ENCODE measurements at places on chromosomes 6 and 20.

DNA sequence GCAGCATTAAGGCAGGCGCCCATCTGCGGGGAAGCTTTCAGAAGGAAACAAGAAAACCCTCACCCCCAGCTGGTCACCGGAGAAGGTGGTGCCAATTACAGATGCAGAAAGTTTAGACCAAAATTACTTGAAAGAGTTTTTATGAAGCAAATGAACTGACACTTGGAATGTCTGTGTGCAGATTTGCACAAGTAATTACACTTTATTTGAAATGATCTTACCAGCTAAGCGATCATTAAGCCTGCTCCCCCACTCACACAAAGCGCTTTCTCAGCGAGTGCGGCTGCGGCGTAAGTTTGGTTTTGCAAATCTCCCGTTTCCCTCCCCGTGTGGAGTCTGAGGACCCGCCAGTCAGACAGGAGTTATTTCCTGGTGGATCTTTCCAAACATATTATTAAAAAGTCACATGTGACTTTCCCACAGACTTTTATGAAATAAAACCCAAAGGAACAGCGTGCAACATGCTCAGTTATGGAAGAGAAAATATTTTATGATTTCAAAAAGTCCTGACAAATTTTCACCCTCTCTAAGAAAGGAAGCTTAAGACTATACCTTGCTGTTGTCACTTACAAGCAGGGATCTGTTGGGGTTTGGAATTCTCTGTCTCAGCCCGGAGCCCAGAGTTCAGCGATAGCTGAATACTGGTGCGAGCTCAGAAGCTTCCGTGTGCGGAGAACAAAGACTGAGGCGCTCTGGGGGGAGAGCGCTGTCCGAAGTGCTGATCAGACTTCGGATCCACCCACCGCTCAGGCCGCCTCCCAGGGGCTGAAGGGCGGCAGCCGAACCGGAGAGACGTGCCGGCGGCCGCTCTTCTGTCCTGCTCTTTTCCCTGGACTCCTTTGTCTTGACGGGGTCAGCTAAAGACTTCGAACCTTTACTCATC, 2.7 kb upstream of the MYT1 start:
- H3K27me3 ChIP-seq = peaks cover 59% of the 10 kb centered on the region
- DNase-seq = peak; percentile 48
- no peak overlapping the region for H3K4me3 ChIP-seq
- H3K27ac ChIP-seq = no peak overlapping the region
- no peaks in the 10 kb centered on the region for H3K4me1 ChIP-seq
- H3K36me3 ChIP-seq = no peaks in the 10 kb centered on the region

- H3K36me3 ChIP-seq = peaks cover 16% of the 10 kb centered on the region
- peaks cover 19% of the 10 kb centered on the region for H3K4me1 ChIP-seq
- H3K27me3 ChIP-seq = peaks cover 64% of the 10 kb centered on the region
- H3K4me3 ChIP-seq = no peak overlapping the region
- no peak overlapping the region for H3K27ac ChIP-seq
- no peak for DNase-seq
Measured at GRCh38 chr20:21395051-21395665, 2.2 kb downstream of the NKX2-4 start.

- no peak overlapping the region for H3K4me3 ChIP-seq
- peaks cover 12% of the 10 kb centered on the region for H3K27me3 ChIP-seq
- H3K27ac ChIP-seq = no peak overlapping the region
- DNase-seq = no peak
- H3K4me1 ChIP-seq = no peaks in the 10 kb centered on the region
Measured at GRCh38 chr6:167579806-167580618, 246.7 kb upstream of the AFDN start.

DNA sequence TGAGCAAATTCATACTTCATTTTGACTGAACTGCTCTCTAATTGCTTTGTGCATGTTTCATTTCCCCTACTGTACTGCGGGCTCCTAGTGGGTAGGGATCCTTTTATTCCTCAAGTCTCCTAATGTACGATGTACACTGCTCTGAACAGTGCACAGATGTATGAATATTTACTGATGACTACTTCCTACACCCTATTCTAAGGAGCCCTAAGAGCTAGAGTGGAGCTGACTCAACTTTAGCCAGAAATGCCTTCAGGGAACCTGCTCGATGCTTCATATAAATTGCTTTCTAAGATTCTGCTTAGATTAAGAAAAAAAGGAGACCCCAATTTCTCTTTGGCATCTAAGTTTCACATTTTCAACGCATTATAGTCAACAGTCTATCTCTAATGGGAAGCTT, 47.6 kb upstream of the SPDEF start:
- peaks cover 20% of the 10 kb centered on the region for H3K4me1 ChIP-seq
- no peak overlapping the region for H3K4me3 ChIP-seq
- H3K27me3 ChIP-seq = no peaks in the 10 kb centered on the region

- no peaks in the 10 kb centered on the region for H3K27me3 ChIP-seq
- DNase-seq = no peak
- no peaks in the 10 kb centered on the region for H3K4me1 ChIP-seq
- H3K27ac ChIP-seq = no peak overlapping the region
- no peak overlapping the region for H3K4me3 ChIP-seq
Measured at GRCh38 chr6:81376745-81377144, 375.7 kb downstream of the TENT5A start.

DNA sequence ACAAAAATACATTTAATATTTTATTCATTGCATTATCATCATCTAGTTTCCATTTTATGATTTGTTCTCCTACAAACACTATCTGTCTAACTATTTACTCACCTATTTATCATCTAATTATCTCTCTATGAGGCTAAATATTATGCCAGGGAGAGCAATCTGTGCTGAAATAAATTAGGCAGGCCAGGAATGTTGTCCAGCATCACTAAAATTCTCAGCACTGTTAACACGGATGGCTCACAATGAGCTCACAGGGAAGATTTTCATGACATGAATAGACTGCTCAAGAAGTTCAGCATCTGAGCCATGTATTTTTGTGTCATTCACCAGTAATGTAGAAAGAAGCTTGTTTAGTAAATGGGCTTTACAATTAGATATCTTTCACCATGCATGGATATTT, 1277.2 kb downstream of the GRIK2 start:
- no peak for DNase-seq
- no peak overlapping the region for H3K4me3 ChIP-seq
- no peaks in the 10 kb centered on the region for H3K27me3 ChIP-seq
- no peak overlapping the region for H3K27ac ChIP-seq
- H3K36me3 ChIP-seq = no peaks in the 10 kb centered on the region

GRCh38 chr6:108872575-108872974, 24.4 kb downstream of the ARMC2 start:
- H3K27ac ChIP-seq = peak overlapping the region; percentile 42
- H3K4me1 ChIP-seq = peaks cover 42% of the 10 kb centered on the region
- H3K27me3 ChIP-seq = peaks cover 2% of the 10 kb centered on the region
- no peak overlapping the region for H3K4me3 ChIP-seq
- H3K36me3 ChIP-seq = peaks cover 22% of the 10 kb centered on the region

- H3K27me3 ChIP-seq = no peaks in the 10 kb centered on the region
- no peak overlapping the region for H3K27ac ChIP-seq
- no peak for DNase-seq
- H3K36me3 ChIP-seq = no peaks in the 10 kb centered on the region
- no peak overlapping the region for H3K4me3 ChIP-seq
Measured at GRCh38 chr6:115554060-115554459, 506.6 kb downstream of the FRK start.

DNA sequence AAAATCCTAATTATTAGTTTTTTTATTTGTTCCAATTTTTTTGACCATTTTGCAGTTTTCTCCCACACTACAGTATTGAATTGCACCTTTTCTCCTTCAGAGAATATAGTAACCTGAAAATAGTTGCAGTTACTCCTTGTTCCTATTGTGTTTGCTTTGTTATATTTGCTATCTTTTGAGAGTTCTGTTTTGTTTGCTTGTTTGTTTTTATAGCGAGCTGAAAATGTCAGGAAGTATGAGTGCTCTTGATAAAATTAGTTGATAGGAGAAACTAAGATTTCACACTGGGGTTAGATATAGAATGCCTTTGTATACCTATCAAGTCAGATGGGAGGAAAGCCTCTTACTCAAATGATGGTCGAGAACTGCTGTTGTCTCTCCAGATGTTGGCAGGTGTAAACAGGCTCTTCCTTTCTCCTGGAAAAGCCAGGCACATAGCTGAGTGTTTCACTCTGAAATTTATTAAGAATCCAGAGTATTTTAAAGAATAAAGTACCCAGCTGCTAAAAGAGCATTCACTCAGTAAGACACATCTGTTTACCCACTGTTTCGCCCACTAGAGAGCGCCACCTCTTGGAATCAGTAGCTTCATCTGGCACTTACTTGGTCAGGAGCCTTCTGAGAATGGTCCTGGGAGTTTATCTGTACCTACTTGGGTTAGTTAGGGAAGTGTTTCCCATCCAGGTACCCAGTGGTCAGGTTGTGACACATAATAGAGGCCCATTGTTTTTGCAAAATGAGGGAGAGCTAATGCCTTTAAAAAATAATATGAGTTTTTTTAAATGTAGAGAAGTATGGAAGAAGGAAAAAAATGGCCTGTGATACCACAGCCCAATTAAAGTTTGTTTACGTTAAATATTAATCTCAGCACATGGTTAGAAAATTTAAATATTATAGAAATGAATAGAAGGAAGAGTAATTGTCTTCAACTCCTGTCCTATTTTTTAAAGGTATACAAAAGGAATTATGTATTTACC, 11.2 kb downstream of the NT5DC1 start:
- no peak overlapping the region for H3K4me3 ChIP-seq
- H3K36me3 ChIP-seq = peaks cover 52% of the 10 kb centered on the region
- peak; percentile 47 for DNase-seq
- H3K27me3 ChIP-seq = no peaks in the 10 kb centered on the region
- H3K27ac ChIP-seq = no peak overlapping the region
- peaks cover 2% of the 10 kb centered on the region for H3K4me1 ChIP-seq

DNA sequence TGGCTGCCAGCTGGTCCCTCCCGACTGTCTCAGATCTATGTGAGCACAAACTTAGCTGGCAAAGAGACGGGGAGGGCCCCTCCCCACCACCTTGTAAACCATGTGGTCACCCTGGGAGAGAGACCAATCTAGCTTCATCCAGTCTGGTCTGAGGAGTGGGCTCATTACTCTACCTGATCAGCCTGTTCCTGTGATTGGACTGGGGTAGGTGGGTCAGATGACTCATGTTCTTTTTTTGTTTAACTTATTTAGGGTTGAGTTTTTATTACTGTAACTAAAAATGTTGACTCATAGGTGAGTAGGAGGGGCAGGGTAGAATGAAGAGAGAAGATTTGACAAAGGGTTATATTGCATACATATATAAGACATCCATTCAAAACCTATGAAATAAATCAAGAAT, 4.7 kb downstream of the GSTA4 start:
- DNase-seq = peak; percentile 53
- H3K27me3 ChIP-seq = peaks cover 16% of the 10 kb centered on the region
- H3K4me1 ChIP-seq = peaks cover 60% of the 10 kb centered on the region
- peak overlapping the region; percentile 87 for H3K27ac ChIP-seq
- H3K4me3 ChIP-seq = peak overlapping the region; percentile 1

- no peak overlapping the region for H3K27ac ChIP-seq
- H3K36me3 ChIP-seq = no peaks in the 10 kb centered on the region
- no peak for DNase-seq
- no peak overlapping the region for H3K4me3 ChIP-seq
- peaks cover 10% of the 10 kb centered on the region for H3K4me1 ChIP-seq
Measured at GRCh38 chr6:11700118-11700718, 78.4 kb downstream of the ADTRP start.

DNA sequence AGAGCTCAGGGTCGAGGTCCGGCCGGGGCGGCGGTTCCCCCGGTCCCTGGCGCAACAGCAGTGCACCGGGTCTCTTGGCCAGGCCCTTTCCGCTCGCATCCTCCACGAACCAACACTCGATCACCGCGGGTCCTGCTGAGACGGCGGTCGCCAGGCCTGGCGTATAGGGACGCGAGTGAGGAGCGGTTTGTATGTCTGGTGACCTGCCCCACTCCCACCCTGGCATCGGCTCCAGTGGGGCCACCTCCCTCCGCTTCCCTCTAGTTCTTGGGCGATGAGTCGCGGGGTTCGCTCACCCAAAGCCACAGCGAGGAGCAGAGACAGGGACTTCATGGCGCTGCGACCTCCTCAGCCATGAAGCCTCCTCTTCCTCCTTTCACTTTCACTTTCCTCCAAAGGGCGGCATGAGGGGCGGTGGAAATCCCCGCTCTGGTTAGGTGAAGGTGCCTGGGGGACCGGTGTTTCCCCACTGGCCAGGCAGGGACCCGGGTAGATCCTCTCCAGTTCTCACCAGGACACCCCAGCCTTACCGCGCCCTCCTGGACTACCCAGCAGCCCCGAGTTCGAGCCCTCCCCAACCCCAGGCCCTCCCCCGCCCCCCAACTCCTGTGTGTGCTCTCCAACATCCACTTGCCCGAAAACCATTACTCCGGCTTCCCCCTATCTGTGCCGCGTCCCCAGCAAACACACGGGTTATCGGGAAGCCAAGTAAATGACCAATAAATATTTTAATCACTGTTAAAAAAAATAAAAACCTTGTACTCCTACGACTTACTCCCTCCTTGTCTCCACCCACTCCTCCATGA, at the start of gene TAPBP:
TSS of gene TAPBP (minus strand) at position 370 of the 806 bp plus-strand sequence. CDS start at position 333, 37 bp downstream.
- peak; percentile 91 for DNase-seq
- peaks cover 57% of the 10 kb centered on the region for H3K4me1 ChIP-seq
- no peaks in the 10 kb centered on the region for H3K27me3 ChIP-seq

- peaks cover 4% of the 10 kb centered on the region for H3K27me3 ChIP-seq
- no peak overlapping the region for H3K4me3 ChIP-seq
- no peaks in the 10 kb centered on the region for H3K36me3 ChIP-seq
- no peak overlapping the region for H3K27ac ChIP-seq
- H3K4me1 ChIP-seq = no peaks in the 10 kb centered on the region
Measured at GRCh38 chr20:39294137-39294725, 332.1 kb downstream of the DHX35 start.

DNA sequence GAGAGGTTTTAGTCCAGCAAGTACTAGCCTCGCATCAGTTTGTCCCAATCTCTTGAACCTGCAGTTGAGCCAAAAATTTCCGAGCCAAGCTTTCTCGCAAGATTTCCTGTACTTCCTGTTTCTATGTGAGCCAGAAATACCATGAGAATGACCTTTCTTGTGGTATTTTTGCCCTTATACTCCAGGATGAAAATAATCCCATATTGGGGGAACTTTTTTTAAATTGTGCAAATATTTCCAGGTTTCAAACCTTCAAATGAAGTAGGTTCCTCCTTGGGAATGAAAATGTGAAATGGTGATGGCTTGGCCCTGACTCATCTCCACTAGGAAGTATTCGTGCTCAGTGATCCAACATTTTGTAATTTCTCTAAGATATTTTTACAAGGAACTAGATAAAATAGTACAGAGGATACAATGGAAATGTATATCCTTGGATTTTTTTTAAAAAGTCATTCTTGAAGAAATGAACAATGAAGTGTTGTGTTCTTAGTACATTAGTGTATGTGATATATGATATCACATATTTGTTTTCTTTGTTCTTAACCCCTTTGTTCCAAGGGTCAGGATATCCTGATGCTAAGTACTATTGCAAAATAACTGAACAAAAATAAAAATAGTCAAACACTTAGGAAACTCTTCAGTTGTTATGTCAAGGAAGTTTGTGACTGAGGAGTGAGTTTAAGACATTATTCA, 184.0 kb downstream of the PDE7B start:
- no peak overlapping the region for H3K27ac ChIP-seq
- no peaks in the 10 kb centered on the region for H3K36me3 ChIP-seq
- H3K27me3 ChIP-seq = peaks cover 5% of the 10 kb centered on the region
- no peak for DNase-seq
- H3K4me3 ChIP-seq = no peak overlapping the region
- H3K4me1 ChIP-seq = no peaks in the 10 kb centered on the region

GRCh38 chr20:7984192-7984591, 35.4 kb downstream of the TMX4 start:
- H3K4me3 ChIP-seq = no peak overlapping the region
- no peak overlapping the region for H3K27ac ChIP-seq
- DNase-seq = no peak
- H3K4me1 ChIP-seq = peaks cover 12% of the 10 kb centered on the region
- H3K27me3 ChIP-seq = no peaks in the 10 kb centered on the region
- H3K36me3 ChIP-seq = peaks cover 20% of the 10 kb centered on the region
